Left ventricle myocardium superior (tissue), 1 donor: ENCODE measurements at places on chromosomes 5 and 9.

- no peak for DNase-seq
Measured at GRCh38 chr5:160466889-160467554, 45.4 kb downstream of the PTTG1 start.

GRCh38 chr9:135034106-135034505 is 53.4 kb upstream of the OLFM1 start:
- no peak for DNase-seq

DNA sequence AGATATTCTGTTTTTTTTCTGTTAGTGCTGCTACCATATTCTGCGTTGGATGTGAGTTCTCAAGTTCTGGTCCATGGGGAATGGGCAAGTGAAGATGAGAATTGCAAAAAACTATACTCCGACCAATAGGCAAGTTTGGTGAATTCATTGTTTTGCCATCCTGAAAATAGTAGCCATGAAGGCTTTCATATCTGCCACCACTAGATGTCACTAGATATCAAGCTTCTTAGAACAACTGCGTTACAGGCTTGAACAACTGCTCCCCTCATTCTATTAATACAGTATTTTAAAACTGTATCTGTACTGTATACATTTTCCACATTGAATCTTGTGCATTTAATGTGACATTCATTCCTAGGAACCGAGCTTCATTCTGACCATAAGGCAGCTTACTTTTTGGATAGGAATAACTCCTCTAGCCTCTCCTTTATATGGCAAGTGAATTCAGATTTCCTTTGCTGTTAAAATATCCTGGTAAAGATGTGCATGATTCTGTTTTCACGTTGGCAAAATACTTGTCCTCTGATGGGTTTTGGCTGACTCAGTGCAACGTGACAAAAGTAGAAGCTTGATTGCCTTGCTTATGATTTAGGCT is 163.6 kb downstream of the SREK1 start:
- DNase-seq, result no peak

DNA sequence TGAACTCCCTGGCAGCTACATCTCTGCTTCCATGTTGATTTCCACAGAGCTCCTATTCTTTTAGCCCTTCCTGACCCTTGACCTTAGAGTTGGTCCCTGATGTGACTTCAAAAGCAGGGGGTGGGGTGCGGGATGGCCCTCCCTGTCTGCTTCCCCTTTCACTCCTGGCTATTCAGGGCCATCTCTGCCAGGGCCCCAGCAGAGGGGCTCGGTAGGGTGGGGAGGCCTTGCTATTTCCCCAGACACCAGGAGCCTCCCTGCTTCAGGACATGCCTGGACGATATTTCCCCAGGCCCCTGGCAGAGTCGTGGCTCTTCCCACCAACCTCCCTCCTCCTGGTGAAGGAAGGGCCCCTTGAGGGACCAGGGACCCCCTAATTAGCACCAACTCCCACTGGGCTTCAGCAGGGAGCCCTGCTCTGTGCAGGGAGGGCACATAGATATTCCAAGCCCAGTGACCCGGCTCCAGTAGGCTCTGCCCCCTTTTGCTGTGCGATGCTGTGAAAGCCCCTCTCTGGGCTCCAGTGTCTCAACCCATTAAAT is 17.3 kb downstream of the CORO2A start:
- no peak for DNase-seq

- peak; percentile 11 for DNase-seq
Measured at GRCh38 chr9:124347968-124348358, 67.3 kb downstream of the PSMB7 start.

DNA sequence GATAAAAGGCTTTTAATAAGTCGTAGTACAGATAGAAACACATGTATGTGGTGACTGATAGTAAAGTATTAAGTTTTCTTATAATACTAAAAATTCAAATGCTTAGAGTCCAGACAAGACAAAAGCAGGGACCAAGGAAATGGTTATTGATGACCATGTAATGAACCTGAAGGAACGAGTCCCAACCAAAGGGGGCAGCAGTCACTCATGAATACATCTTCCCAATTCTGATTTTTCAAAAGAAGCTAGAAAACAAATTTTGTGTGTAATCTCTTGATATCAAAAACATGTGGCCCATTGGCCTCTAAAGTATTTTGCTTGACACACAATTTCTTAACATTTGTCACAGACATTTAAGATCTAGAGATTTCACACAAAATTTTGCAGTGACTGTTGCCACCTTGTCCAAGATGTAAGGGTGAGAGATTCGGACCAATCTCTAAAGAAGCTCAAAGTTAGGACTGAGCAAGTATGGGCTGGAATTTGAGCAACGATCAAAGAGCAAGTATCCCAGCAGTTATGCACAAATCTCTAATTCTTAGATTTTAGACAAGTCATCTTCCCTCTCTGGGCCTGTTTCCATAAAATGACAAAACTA is 66.8 kb downstream of the ARL15 start:
- no peak for DNase-seq

DNA sequence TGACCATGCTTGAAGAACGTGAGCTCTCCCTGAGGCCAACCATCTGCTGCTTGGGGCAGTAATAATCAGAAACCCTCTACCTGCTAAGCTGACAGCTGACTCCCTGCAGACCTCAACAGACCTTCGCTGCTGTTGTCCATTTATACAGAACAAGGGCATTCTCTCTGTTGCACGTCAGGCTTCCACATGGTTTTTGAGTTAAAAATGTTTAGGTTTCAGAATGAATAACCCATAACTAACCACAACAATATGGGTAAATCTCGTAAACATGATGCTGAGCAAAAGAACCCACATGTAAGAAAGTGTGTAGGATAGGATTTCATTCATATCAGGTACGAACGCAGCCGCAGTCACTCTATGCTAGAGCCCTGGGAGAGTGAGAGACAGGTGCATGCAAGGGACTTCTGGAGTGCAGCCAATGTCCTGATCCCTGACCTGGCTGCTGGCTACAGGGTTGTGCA is 348.5 kb downstream of the MED10 start:
- no peak for DNase-seq

DNA sequence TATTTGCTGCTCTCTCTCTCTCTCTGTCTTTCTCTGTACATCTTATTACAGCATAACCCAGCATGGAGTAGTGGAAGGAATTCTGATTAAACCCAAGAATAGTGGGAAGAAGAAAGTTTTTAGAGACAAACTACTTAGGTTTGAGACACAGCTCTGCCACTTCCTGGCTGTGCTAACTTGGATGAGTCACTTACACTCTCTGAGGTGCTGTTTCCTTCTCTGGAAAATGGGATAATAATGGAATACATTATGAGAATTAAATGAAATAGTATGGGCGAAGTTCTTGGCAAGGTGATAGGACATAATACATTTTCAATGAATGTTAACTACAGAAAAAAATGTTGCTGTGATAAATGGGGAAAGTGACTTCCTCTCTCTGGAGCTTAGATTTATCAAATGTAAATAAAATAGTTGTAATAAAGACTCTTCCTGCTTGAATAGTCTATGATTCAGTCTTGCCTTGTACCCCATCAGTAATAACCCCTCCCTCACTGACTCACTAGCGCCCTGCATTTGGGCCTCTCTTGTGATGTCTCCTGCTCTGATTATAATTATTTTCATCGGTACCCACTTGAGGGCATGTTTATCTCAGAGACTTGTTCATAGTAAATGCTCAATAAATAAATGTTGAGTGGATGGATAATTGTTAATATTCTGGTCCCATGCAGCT is 27.6 kb downstream of the KIF4B start:
- no peak for DNase-seq

- DNase-seq, result no peak
Measured at GRCh38 chr5:60056191-60056590, 162.7 kb upstream of the PDE4D start.

DNA sequence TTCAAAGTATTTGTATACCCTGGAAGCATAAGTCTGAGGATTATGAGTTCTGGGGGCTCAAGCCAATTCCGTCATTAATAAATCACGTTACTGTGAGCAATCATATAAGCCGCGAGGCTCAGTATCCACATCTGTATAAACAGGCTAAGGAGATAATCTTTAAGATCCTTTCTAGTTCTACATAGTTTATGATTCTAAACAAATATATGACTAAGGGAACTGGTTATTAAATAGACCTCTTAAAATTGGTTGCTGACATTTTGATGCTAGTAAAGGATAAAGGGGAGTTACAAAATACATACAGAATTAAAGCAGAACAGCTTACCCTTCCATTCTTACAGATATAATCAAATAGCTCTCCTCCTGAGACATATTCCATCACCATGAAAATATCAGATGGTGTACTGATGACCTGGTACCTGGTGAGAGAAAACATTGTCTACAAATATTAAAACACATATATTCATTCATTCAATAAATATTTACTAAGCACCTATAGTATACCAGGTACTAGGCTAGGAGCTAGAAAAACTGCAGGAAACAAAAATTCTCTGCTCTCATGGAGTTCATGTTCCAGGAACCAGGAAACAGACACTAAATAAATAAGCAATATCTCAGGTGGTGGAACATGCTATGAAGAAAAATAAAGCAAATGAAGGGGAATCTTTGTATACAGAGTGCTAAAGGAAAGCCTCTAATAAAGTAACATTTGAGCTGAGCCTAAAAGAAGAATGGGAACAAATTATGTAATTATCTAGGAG is 19.5 kb upstream of the TTC33 start:
- DNase-seq, result no peak

GRCh38 chr5:10860645-10861422 is 99.8 kb upstream of the DAP start:
- DNase-seq, result no peak

DNA sequence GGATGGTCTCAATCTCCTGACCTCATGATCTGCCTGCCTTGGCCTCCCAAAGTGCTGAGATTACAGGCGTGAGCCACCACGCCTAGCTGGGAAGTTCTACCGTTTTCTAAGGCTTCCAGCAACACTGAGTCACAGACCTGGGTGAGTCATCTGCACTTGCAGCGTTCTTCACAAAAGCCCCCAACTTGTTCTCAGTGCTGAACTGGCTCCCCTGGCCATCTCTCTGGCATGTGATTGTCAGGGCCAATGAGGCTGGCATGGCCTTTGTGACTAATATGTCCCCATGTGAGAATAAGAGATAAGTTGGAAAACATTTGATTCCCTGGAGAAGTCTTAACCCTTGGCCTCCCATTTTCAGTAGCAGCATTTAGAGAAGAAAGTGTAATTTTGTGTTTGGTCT is 124.4 kb downstream of the WDR41 start:
- DNase-seq, result no peak

DNA sequence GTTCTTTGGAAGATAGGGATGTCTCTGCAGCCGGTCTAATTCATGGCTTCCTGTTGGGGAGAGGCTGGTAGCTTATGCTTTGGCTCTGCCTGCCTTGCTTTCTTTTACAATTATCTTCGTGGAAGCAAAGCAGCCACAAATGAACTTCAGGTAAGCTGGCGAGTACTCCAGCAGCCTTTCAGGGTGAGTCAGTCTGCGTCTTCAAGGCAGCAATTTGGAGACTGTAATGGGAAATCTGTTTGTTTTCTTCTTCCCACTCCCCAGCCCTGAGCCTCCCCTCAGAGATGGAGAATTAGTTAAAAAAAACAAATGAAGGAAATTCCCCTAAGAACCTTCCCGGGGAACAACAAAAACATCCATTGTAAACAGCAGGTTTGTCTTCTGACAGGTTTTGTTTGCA is 100.1 kb downstream of the PSAT1 start:
- no peak for DNase-seq

GRCh38 chr5:1118738-1119137 is 6.9 kb upstream of the SLC12A7 start:
- peak; percentile 78 for DNase-seq
